ENCODE measurements at places on chromosomes 6 and 20. TPM values are rescaled to one million over a fixed set of nuclear protein-coding genes. Genes with fewer than 3 reads are reported as not detected.

AGPAT1 gene
- 9.5 TPM for total RNA-seq

ZFAND3 gene
- total RNA-seq = 28.2 TPM

ADGRG6 gene
- total RNA-seq = 43.4 TPM

LAMA5 gene
- 127 TPM for total RNA-seq

MYT1 gene
- not detected for total RNA-seq
